ENCODE measurements at places on chromosomes 11 and 22.

DNA sequence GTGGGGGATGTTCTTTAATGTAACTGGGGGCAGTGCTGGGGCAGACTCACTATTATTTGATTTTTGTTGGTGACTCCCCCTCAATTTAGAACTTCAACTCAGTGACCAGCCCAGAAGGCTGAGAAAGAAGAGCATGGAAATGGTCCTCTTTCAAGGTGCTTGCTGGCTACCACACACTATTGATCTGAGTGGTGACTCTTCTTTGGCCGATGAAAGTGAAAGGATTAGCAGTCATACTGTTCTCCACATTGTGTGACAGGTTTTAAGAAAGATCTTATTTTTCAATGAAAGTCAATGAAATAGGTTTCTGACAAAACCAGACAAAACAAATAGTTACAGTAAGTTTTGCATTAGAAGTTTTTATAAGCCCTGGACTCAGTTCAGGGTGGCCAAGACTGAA is 29.9 kb downstream of the NLRP14 start:
- DNase-seq = no peak

- no peak for DNase-seq
These were observed 1155.6 kb downstream of the DLG2 start for GRCh38 chr11:84471501-84471900.

GRCh38 chr11:61675826-61676225 is 4.4 kb upstream of the DAGLA start:
- DNase-seq = no peak

DNA sequence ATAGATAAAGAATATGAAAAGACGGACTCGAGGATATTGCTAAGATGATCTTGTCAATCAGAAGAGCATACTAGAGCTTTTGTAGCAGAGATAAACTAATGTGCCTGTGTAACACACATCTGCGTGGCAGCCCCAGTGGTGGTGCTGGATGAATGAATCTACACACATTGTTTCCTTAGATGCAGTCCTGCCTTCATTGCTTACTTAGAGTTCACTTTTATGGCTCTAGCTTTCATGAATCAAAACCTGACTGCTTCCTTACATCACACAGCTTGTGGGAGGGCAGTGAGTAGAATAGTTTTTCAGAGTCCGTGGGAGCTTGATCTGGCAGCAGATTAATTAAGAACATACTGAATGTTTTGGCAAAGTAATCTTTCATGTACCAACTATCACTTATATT is 83.7 kb downstream of the EXT2 start:
- no peak for DNase-seq

DNA sequence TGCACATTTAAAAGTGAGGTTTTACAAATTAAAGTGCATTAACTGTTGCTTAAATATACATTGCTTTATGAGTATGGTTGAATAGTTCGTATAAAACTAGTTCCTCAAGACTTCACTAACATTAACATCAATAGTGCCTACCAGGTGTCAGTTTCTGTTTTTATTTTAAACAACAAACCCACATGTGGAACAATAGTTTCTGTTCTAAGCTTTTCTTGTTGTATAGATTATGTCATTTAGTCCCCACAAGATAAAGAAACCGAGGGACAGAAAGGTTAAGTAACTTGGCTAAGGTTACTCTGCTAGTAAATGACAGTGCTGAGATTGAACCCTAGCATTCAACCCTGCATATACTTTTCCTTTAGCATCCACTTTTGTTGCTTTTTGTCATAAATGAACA is 41.4 kb upstream of the ST14 start:
- DNase-seq = no peak

- peak; percentile 74 for DNase-seq
These were observed 18.1 kb downstream of the SLC37A2 start for GRCh38 chr11:125081098-125081798.

DNA sequence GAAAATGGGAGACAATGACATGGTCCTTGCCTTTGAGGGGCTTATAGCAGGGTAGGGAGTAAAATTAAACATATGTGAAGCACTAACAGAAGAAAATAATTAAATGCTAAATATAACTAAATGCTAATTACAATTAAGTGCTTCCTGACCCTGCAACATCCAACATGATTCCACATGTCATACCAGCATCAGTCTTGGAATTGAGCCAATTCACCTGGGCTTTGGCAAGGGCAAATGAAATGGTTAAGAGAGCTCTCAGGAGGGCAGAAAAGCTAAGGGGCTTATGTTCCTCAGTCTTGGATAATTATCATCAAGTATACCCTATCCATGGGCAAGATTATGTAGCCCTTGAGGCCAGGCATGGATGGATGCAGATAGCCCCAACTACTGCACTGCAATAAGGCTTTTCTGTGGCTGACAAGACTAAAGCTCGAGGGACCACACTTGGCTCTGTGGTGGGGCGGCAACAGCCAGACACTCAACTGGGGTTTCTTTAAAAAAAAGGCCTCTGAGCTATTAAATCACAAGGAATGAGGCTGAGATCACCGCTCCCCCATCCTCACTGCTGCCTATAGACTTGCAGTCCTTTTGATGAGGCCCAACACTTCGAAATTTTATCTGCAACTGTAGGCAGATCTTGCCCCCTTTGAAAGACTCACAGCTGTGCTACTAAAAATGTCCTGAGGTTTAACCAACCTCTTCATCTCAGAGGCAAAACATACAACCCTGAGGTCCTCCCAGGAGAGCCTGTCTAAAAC is 39.0 kb downstream of the IL18BP start:
- DNase-seq = no peak

DNA sequence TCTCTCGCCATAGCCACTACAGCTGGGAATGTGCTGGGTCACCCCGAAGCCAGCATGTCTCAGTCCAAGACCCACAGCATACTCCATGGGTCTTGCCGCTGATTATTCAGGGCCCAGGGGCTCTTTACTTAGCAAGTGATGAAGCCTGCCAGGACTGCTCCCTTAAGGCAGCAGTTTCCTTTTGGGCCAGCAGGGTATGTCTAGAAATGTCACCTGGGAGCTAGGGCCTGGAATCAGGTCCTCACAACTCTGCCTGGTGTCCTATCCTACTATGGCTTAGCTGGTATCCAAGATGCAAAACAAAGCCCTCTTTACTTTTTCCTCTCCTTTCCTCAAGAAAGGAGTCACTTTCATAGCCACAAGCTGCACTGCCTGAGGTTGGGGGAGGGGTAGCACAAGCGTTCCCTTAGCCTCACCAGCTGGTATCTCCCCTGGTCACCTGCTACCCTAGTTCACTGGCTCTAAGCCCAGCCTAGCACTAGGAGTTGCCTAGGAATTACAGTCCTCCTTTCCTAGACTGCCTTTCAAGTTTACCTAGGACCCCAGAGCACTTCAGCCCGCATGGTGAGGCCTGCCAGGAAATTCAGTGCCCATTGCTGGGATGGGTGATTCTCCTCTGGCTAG is 22.6 kb upstream of the NCR3LG1 start:
- no peak for DNase-seq

DNA sequence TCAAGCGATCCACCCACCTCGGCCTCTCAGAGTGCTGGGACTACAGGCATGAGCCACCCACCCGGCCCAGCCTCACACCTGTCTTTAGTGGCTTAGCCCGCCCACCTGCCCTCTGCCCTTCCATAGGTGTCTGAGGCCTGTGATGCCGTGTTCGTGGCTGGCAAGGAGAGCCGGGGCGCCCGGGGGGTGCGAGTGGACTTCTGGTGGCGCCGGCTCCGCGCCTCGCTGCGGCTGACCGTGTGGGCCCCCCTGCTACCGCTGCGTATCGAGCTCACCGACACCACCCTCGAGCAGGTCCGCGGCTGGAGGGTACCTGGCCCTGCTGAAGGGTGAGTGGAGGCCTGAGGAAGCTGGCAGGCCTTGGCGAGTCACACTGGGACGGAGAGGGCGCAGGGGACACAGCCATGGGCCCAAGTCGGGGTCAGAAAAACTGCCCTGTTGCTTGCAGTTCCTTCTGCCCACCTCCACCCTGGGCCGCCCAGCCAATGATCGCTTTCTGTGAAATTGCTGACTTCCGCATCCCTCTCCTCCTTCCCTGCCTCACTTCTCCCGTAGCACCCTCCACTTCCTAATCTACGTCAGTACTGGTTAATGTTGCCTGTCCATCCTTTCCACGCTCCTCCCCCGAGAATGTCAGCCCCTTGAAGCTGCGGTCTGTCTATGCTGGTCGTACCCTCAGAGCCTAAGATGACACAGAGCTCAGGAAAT is 9.3 kb downstream of the TMEM132A start:
- no peak for DNase-seq

- DNase-seq = no peak
These were observed 213.7 kb downstream of the TBC1D22A start for GRCh38 chr22:46976143-46976542.

GRCh38 chr11:95461858-95462257 is 230.9 kb upstream of the SESN3 start:
- no peak for DNase-seq

DNA sequence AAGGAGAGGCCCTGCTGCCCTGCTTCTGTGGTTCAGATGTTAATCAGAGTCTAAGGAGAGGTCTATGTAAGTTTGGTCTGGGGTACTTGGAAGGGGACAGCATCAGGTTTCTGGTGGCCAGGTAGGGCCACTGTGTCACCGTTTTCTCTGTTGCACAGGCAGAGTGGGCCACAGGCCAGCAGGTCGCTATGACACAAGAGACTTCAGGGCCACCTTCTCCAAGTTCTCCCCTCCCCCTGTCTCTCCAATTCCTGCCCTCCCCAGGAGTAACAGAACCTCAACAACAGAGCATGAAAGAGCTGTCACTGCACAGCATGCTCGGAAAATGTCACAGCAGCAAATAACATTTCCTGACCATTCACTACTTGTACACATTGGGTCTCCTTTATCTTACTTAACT is 58.6 kb downstream of the MPPED2 start:
- no peak for DNase-seq

- no peak for DNase-seq
These were observed 54.3 kb upstream of the PPARA start for GRCh38 chr22:46096051-46096450.

GRCh38 chr11:16926883-16927626 is 87.2 kb downstream of the PLEKHA7 start:
- DNase-seq = no peak

DNA sequence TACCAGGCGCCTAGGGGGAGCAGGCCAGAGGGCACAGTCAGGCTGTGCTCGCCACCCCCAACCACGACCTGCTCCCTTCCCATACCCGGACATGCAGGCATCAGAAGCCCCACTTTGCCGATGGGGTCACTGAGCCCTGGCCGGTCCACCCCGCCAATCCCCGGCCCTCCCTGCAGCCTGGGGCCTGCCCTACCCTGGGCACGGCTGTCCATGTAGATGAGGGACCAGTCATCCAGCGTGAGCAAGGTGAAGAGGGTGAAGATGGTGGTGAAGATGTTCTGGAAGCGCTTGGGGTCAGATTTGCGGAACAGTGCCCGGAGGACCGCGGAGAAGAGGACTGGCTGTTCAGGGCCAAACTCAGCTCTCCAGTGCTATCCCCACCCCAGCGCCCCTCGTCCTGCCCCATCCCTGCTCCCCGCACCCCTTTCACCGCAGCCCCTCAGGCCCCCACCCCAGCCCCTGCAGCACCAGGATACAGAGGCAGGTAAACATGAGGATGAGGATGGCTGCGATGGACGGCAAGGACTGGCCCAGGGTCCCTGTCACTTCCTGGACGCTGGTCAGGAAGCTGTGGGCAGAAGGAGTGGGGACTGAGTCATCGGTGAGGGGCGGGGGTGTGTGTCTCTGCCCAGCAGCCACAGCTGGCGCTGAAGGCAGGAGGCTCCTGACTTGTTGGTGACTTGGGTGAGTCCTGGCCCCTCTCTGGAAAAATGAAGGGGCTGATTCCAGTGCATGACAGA is 5.5 kb downstream of the CATSPER1 start:
- DNase-seq = no peak

GRCh38 chr11:18790883-18791206 is 753 bp downstream of the PTPN5 start:
- peak; percentile 80 for DNase-seq

DNA sequence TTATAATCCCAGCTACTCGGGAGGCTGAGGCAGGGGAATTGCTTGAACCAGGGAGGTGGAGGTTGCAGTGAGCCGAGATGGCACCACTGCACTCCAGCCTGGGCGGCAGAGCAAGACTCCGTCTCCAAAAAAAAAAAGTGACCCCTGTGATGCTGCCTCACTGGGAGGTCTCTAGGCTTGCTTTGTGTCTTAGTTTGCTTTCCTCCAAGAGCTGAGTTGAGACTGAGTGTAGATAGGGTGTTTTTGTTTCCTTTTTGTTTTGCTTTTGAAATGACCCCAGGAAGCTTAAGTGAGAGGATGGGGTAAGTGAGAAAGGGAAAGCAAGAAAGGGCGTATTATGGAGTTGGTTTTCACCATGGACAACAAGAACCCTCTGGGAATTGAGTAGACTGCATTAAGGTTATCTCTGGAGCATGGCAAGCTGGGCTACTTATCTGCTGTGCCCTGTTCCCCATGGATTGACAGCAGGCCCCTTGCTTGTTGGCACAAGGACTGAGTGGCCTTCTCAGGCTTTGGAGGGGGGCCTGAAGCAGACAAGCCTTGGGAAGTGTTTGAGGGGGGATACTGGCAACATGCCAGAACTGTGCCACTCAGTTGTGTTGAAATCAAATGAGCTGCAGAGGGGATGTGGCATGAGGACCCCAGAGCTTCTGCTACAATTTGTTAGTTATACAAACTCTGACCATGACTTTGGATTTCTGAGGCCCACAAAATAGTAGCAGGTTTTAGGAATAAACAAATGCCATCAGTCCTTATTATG is 300.6 kb upstream of the C11orf87 start:
- no peak for DNase-seq

Measured in osteocyte (in vitro differentiated cells).